ENCODE measurements at places on chromosomes 3 and 15. TPM values are rescaled to one million over a fixed set of nuclear protein-coding genes. Genes with fewer than 3 reads are reported as not detected.

GRCh38 chr15:58931987-58932588 lies 1.4 kb downstream of the SLTM start:
- peak; percentile 84 for DNase-seq

DNA sequence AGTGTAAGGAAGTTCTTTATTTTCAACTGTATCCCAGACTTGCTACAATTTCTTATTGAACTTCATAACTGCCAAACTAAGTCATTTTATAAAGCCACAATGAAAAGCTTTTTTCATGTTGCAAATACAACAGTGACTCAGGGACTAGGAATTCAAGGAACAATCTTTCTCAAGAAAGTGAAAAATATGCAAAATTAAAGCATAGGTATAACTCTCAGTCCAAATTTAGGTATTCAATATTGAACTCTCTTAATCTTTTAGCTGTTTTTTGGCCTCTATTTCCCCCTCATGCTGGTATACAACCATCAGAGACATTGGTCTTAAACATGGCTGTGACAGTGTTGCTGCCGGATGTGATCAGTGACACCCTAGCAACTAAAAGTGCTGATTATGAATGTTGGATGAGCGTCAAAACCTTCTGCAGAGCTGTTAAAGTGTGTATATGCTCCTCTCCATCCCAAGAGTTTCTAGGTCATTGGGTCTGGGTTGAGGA lies 476.9 kb downstream of the ZNF385D start:
- DNase-seq, result peak; percentile 11

GRCh38 chr3:30612437-30613132 lies 6.2 kb downstream of the TGFBR2 start:
- DNase-seq, result no peak

Gene SNAP23
- 81.5 TPM for total RNA-seq

Gene C2CD4B
- not detected for total RNA-seq

Gene ANKRD63
- total RNA-seq, result not detected

Gene MLF1
- 6.1 TPM for total RNA-seq

Data from fibroblast of villous mesenchyme (primary cell).